Heart left ventricle (tissue), 16 donors: ENCODE measurements at places on chromosomes 13 and 19. TPM values are rescaled to one million over a fixed set of nuclear protein-coding genes. Genes with fewer than 3 reads are reported as not detected.

The KL gene
- 1.3 TPM for total RNA-seq

DNA sequence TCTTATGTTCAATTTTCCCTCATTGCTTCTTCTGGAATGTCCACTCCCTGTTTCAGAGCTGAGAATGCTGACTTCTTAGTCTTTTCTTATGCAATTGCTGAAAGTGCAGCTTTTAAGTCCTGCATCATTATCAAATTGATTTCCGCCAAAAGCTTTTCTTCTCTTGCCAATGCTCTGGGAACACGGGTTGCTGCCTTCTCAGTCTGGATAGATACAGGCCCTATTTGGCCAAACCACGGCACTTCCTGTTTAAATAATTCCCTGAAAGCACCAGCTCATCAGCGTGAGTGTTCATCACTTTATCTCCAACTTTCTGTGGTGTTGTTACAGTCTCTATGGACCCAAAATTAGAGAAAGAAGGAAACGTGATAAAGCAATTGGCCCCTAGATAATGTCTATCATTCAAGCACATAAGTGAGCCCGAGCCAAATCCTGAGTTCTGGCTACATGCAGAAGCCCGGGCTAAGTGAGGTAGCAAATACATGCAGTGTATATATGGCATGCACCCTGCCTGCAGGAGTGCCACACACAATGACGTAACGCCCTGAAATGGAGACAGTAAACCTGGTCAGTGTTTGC lies 85.7 kb downstream of the CYSLTR2 start:
- no peaks in the 10 kb centered on the region for H3K27me3 ChIP-seq
- H3K4me1 ChIP-seq, result peaks cover 31% of the 10 kb centered on the region
- no peak overlapping the region for H3K4me3 ChIP-seq
- H3K36me3 ChIP-seq, result no peaks in the 10 kb centered on the region
- no peak overlapping the region for H3K27ac ChIP-seq

The SCAF1 gene
- total RNA-seq, result 51.6 TPM

The MAST1 gene
- total RNA-seq, result not detected

- H3K27me3 ChIP-seq, result peaks cover 7% of the 10 kb centered on the region
- no peak for DNase-seq
- H3K4me3 ChIP-seq, result no peak overlapping the region
- no peaks in the 10 kb centered on the region for H3K4me1 ChIP-seq
- H3K27ac ChIP-seq, result no peak overlapping the region
- no peaks in the 10 kb centered on the region for H3K36me3 ChIP-seq
Observed at GRCh38 chr13:45595965-45596364, 19.6 kb downstream of the ERICH6B start.
